Activated CD8-positive, alpha-beta memory T cell treated with anti-CD3 and anti-CD28 coated beads for 4 hours (primary cell): ENCODE measurements at places on chromosomes 5 and 9.

GRCh38 chr5:57455511-57456455 lies 26.8 kb downstream of the ACTBL2 start:
- DNase-seq, result no peak

DNA sequence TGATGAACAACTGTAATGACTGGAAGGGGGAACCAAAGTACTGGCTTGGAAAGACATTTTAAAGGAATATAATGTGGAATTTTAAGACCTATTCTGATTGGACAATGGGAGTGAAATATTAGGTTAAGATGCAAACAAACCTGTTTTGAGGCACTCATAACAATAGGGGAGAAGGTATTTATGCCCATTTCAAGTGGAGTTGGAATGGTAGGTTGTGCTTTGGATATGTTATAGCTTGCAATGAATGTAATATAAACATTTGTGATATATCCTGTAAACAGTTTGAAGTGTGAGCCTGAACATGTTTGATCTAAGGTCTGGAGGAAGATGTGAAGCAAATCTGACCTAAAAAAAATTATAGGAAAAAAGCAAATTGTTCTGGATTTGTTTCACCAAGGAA lies 129.6 kb upstream of the GRHPR start:
- no peak for DNase-seq

GRCh38 chr5:107874795-107875194 lies 204.1 kb upstream of the EFNA5 start:
- no peak for DNase-seq

DNA sequence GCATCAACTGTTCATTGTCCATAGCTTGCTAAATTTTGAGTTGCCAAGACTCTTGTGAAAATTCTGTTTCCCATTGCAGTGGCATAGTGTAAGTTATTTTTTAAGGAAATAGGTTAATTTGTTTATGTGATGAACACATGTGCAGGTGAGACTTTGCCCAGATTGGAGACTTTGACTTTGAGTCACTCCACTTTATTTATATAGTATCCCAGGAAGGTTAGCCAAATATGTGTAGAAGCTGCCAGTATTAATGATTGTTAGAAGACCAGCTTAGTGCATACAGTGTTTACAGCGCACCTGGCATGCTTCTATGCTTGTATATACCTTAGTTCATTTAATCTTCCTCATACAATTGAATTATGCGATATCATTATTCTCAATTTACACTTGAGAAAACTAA lies 51.0 kb downstream of the MTAP start:
- no peak for DNase-seq

DNA sequence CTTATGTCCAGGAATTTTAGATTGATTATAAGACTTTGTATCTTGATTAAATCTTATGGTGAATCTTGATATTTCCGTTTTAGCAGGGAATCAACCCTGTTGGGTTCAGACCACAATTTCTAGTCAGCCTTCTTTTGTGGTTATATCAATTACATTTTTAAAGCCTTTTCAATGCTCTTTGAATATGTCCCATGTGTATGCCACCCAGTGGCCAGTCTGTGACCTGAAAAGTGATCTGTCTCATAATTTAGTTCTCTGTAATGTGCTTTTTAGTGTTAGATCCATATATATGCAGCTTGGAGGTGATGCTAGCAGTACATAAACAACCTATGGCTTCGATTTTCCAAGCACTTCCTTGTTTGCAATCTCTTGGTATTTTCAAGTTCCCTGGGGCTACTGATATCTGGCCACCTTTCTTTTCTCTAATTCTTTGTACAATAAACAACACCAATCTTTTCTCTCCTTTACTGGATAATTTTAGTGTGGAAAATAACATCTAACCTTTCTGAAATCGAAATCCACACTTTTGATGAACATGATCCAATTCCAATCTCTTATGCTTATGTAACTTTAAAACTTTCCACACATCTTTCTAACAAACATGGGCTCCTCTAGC lies 28.8 kb downstream of the PDE8B start:
- DNase-seq, result no peak

DNA sequence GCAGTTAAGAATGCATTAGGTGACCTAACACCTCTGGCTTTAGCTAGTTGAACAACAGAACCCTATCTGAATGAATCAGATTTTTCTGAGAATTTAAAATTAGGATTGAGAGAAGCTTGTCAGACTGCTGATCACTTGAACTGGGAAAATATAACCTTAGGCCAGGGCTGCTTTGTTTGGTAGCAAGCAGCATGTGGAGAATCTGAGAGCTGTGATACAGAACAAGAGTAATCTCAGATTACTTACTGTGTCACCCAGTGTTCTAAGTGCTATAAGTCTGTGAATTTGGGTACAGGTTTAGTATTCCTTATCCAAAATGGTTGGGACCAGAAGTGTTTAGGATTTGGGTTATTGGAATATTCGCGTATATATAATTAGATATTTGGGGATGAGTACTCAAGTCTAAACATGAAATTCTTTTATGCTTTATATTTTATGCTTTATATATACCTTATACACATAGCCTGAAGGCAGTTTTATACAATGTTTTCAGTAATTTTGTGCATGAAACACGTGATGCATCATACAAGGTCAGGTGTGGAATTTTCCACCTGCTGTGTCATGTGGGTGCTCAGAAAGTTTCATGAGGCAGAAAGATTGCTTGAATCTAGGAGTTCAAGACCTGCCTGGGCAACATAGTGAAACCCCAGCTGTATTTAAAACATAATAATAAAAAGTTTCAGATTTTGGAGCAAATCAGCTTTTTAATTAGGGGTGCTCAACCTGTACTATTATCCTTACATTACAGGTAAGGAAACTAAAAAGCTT lies 8.3 kb upstream of the CHD1 start:
- DNase-seq, result no peak

DNA sequence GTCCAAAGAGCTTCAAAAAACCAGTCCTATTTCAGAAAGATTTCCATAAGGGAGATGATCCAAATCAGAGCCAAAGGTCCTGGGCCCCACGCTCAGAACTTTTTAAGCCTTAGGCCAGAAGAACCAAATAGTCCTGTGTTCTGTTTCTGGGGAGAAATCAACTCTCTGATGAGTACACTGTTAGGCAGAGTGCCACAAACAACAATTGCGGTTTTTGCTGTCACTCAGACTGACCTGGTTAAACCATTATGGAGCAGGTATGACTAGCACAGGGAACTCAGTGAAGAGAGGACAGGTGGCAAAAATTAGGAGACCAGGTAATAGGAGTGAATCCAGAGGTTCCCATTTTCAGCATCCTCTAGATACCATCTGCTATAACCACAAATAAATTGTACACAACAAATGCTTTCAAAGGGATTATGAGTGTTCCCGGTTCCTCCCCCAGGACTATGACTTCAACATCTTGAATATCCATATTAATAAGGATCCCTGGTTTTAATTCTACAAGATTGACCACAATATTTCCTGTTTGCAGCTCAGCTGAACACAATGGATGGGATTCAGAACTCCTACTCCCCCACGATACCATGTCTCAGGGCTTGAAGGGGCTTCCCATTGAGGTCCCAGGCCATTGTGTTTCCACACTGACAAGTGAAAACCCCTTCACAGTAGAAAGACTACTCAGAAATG lies 52.1 kb upstream of the FREM1 start:
- no peak for DNase-seq

DNA sequence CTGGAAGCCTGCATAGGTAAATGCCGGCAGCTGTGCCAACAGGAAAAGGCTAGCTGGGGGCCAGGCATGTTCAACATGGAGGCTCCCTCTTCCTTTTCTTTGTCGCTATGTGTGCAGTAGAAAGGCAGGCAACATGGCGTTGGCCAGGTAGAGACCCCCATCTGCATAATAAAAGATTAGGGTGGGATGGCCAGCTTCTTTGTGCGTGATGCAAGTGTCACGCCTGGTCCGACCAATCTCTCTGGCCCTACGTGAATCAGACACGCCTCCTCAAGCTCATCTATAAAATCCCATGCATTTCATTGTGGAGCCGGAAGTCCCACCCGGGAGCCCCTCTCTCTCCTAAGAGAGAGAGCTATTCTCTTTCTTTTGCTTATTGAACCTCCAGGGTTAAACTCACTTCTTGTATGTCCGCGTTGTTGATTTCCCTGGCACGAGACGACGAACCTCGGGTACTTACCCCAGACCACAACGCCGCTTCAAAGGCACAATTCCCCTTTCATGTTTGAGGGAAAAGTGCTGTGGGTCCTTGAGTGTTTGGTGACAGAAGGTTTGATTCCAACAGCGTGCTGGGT lies 25.0 kb upstream of the C5orf47 start:
- DNase-seq, result no peak

DNA sequence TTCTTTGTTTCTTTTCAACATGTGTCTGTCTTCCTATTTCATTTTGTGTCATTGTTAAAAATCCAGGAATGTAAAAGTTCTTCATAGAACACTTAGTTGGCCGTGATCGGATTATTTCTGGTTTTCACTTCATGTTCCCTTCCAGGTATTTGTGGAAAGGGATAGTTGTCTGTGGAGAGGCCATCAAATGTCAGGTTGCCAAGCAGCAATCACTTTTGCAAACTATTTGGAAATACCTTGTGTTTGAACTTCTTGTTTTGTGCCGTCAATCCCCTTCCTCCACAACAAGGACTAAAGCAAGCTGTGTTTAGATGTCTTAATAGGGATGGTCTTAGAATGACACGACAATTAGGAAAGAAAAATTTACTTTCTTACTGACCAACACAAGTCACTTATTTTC lies 116.9 kb upstream of the MPDZ start:
- DNase-seq, result no peak

- DNase-seq, result no peak
Measured at GRCh38 chr9:22389271-22389670, 57.4 kb upstream of the DMRTA1 start.

- DNase-seq, result no peak
Measured at GRCh38 chr5:178471711-178472110, 118.5 kb downstream of the COL23A1 start.

DNA sequence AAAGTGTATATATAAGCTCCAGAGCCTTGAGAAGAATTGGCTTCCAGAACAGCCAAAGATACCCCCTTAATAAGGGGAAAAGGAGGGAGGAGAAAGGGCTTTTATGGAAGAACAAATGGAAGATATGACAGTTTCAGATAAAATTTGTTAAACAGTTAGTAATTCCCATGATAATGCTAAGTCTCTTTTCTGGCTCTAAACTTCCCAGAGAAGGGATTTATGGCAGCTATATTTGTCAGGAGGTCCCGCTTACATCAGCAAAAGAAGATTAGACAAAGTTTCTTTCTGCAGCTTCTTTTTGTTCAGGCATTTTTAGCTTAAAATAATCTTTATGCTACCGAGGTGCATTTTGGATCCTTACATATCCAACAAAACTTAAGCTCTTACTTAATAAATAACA lies 14.3 kb upstream of the SLC36A3 start:
- DNase-seq, result no peak

- DNase-seq, result no peak
Measured at GRCh38 chr9:740221-740620, 101.3 kb upstream of the DMRT1 start.

DNA sequence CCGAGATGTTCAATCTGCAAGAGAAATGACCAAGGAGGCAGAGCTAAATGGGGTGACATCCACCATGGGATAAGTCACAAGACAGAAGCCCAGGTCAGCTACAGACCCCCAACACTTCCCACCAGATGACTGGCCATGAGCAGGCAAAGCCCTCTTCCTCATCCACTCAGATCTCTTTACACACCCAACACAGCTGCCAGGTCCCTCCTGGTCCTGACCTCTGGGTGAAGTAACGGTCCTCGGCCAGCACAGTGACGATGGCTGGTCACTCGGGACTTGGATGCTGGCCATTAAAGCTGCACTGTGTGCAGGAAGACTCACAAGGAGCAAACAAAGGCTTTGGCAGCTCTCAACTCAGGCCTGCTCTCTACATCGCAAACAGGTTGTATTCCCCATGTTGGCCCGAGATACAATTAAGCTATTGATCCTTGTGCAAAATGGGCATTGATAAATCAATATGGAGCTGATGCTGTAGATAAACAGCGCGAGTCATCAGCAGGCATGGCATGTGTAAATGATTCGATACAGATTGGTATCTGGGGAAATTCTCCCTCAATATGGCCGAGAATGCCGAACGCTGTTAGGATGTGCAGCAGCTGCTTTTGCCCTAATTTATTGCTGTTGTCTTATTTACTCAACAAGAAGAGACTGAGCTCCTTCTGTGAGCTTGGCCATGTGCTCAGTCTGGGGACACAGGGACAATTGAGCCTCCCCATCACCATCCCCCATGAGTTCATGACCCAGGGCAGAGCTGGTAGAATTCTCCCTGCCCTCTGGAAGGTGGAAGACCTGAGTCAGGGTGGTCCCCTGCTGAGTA lies 98.7 kb downstream of the C5orf15 start:
- DNase-seq, result no peak

DNA sequence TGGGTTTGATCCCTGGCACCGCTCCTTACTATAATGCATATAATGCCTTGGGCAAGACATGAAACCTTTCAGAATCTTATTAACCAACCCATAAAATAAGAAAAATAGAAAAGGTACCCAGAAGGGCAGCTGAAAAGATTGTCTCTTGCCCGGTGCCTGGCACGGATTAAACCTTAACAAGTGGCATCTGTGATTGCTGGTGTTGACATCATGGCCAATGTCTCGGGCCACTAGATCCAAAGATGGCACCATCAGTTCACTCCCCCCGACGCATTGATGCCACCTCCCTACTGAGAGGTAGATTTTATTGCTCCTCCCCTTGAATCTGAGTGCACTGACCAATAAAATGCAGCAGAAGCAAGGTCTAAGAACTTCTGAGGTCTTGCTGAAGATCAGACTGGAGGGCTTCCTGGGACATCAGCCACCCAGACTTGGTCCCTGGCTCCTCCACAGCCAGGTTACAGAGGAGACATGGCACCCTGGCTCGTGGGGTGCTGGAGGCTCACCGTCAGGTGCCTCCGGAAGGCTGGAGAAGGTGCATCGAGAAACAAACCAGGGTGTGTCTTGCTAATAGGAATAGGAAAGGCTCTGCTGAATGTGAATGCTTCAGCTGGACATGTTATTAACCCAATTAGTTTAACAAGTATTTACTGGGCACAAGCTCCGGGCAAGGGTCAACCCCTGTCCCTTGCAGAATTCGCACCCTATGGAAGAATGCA lies 80.0 kb upstream of the COL5A1 start:
- no peak for DNase-seq

- DNase-seq, result no peak
Measured at GRCh38 chr5:117494188-117494587, 919.6 kb upstream of the SEMA6A start.

GRCh38 chr5:117394506-117395157 lies 820.0 kb upstream of the SEMA6A start:
- no peak for DNase-seq

GRCh38 chr9:131668057-131668438 lies 71.8 kb downstream of the RAPGEF1 start:
- no peak for DNase-seq

- DNase-seq, result no peak
Measured at GRCh38 chr9:79026316-79026715, 545.4 kb upstream of the TLE4 start.

- DNase-seq, result no peak
Measured at GRCh38 chr5:152688561-152689249, 283.6 kb upstream of the NMUR2 start.

- DNase-seq, result no peak
Measured at GRCh38 chr5:131774652-131775367, 22.0 kb downstream of the FNIP1 start.

DNA sequence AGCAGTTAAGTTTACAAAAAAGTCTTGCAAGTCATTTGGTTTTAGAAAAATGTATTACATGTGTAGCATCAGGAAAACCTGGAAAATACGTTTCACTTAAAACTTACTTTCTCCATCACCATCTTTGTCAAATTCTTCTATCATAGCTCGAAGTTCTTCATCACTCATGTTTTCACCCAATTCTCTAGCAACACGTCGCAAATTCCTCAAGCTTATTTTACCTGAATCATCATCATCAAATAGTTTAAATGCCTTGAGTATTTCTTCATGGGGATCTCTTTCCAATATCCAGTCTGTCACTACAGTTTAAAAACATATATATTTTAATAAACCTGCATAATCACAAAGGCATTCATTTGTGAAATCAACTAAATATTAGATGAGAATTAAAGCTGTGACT lies 10.3 kb downstream of the CETN3 start:
- no peak for DNase-seq
